ENCODE measurements at places on chromosomes 7 and 10.

DNA sequence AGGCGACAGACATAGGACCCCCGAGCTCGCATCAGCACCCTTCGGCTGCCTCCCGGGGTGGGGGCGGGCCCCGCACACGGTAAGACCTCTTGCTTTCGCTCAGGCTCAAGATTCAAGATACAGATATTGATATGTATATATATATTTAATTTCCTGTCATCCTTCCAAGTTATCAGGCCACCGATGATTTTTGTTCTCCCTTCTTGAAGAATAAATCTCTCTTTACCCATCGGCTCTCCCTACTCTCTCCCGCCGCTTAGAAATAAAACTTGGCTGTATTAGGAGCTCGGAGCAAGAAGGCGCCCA lies 603 bp downstream of the ADRA2A start:
- no peak for DNase-seq

GRCh38 chr7:73811760-73812168 lies 19.0 kb upstream of the CLDN4 start:
- peak; percentile 26 for DNase-seq

DNA sequence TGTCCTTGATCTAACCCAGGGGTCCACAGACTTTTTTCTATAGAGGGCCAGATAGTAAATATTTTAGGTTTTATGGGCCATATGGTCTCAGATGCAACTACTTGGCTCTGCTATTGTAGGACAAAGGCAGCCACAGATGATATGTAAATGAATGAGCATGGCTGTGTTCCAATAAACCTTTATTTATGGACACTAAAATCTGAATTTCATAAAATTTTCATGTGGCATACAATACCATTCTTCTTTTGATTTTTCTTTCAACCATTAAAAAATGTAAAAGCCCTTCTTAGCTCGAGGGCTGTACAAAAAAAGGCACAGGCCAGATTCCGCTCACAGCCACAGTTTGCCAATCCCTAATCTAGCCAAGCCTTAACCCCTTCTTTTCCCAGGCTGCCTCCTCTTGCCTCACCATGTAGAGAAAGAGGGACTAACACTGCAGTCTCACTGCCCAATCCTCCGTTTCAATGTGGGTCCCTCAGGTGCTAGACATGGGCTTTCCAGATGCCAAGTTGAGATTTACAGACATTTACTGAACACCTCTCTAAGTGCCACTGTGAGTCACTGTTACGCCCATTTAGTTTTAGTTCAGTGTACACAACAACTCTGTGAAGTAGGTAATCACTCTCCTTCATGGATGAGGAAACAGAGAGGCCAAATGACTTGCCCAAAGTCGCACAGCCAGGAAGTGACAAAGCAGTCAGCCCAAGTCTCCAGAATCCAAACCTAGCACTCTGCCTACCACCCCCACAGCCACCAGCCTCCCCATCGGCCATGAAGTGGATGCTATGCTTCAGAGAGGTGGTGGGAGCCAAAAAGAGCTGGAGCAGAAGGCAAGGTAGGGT lies 132.6 kb upstream of the PDLIM1 start:
- DNase-seq: no peak

DNA sequence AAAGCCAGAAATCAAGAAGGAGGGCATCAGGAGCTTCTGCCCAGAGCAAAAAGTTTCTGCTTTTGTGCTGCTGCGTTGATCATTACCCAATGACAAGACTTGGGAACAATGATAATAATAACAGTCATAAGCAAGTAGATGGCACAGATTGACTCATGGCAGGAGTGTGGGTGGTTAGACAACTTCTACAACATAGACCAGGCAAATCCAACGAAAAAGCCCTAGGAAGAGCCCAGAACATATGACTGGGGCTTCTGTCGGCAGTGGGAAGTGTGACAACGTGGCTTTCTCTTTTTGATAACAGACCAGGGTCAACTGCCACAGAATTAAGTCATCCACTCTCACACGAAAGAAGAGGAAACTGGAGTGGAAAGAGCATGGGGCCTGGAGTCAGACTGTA lies 85.4 kb upstream of the TRIL start:
- no peak for DNase-seq

GRCh38 chr7:41738336-41738735 lies 35.4 kb upstream of the INHBA start:
- DNase-seq: no peak

GRCh38 chr7:76359111-76359977 lies 553 bp upstream of the YWHAG start:
- DNase-seq: peak; percentile 87

- DNase-seq: no peak
These were observed 2.2 kb upstream of the HIP1 start for GRCh38 chr7:75740846-75741497.

- no peak for DNase-seq
These were observed 2.8 kb downstream of the CALHM3 start for GRCh38 chr10:103476046-103476768.

DNA sequence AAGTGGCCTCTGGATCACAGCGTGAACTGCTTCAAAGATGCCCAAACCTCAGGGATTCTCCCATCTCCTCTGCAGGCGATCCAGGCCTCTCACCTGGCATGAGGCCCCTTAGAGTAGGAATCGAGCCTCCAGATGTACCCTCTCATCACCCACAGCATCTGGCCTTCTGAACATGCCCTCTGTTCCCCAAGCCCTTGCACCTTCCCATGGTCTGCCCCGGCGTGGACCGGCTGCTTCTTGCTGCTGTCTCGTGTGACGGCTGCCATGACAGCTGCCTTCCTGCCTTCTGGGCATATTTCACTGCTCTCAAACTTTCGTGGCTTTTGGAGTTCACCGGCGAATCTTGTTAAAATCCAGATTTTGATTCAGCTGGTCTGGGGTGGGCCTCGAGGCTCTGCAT lies 157.2 kb upstream of the NPS start:
- DNase-seq: no peak

DNA sequence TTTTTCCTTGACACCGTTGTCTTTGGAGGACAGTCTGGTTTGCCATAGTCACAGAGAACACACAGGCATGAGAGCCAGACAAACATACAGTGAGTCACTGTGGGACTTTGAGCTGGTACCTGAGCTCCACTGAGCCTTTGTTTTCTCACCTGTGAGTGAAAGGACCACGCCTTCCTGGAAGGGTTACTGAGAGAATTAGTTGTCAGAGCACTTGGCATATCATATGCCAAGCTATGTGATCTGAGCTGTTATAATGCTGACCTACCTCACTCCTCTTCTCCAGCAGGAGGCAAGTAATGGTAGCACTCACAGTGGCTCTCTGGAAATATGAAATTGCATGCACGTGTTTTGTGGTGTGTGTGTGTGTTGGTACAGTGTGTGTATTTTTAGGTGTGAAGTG lies 59.7 kb downstream of the CXCL12 start:
- no peak for DNase-seq

- DNase-seq: no peak
These were observed 20.3 kb downstream of the NOD1 start for GRCh38 chr7:30458311-30458710.

GRCh38 chr7:85191383-85191782 lies 4.5 kb upstream of the SEMA3D start:
- no peak for DNase-seq

GRCh38 chr7:66921918-66922486 lies 977 bp downstream of the TMEM248 start:
- DNase-seq: peak; percentile 2

GRCh38 chr10:22899307-22899706 lies 28.5 kb upstream of the ARMC3 start:
- no peak for DNase-seq

GRCh38 chr7:80133361-80134114 lies 1.1 kb upstream of the GNAI1 start:
- no peak for DNase-seq

DNA sequence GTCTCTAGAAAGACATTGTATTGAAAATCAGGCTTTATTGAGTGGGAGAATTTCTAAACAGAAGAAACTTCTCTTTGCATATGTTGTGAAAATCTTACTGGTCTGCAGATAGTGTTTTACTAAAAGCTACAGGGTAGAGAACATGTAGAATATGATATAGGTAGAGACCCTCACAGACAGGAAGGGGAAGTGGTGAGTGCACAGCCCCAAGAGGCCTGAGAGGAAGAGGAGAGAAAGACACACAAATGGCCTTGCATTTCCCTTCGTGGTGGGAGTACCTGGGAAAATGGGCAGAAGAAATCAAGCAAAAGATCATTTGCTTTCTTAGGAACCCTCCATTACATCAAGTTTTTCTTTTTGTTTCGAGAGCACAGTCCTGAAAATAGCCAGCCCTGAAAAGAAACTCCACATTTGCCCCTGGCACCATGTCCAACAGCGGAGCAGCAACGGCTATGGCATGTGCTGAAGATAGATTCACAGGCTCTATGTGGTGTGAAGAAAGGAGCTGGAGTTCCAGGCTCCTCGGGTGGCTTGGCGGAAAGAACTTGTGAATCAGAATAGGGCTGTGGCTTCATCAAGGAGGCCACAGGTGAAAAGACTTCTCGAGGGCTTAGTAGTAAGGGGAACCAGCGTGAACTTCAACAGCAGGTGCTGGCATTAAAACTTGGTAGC lies 143.5 kb downstream of the CALCR start:
- no peak for DNase-seq

GRCh38 chr10:49370326-49371100 lies 25.4 kb downstream of the DRGX start:
- DNase-seq: no peak

GRCh38 chr10:16770670-16771069 lies 46.6 kb downstream of the RSU1 start:
- DNase-seq: no peak

DNA sequence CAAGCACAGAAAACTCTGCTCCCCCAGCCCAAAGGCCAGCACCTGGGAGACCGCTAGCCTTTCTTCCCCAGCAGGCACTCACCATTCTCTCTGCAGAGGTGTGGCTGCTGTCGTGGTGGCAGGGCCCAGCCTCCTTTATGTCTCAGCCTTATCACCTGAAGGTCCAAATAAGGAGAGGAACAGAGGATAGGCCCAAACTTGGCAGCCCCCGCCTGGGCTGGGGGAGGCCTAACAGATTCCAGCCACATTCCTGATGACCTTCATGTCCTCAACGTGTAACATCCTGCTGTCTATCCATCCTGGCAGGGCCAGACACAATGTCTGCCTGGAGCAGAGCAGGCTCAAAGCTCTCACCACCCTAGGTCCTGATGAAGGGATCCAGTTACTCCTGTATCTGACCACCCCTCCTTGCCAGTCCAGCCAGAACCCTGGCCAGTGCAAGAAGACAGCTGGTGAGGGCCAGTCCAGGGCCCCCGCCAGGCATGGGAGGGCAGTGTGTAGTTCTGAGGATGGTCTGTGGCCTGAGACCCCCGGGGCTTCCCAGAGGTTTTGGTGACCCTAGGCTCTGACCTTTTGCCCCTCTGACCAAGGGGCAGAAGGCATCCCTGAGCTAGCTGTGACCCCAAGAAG lies at the start of gene MYL7:
Gene MYL7, minus strand, starts transcription at position 112 of the 630 bp plus-strand sequence. Its CDS starts 27 bp downstream, at position 85.
- no peak for DNase-seq

DNA sequence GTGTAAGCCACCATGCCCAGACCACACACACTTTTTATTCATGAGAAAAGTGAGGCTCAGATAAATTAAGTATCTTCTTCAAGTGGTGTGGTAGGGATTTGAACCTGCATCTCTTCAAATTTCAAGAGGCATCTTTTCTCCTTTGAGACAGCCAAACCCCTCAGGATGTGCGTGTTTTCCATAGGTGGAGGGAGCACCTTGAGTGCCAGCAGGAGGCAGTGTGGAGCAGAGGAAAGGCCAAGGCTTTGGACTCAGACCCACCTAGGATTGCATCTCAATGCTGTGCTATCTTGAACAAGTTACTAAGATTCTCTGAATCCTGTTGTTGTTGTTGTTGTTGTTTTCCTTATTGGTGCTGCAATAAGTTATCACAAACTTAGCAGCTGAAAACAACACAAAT lies 40.2 kb upstream of the MYL10 start:
- no peak for DNase-seq

DNA sequence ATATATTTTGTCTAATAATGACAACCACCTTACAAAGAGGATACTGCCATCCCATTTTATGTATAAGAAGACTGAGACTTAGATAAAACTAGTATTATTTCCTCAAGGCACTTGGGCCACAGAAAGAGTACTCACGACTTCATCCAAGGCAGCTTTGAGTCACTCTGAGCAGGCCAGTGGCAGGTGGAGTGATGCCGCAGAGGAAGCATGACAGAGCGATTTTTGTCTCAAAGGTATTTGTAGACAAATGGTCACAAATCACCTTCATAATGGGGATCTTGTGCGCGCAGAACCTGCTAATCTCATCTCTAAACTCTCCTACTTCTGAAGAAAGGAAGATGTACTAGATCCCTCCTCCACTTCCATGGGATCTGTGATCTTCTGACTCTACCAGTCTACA lies 113.2 kb upstream of the NAMPT start:
- no peak for DNase-seq

DNA sequence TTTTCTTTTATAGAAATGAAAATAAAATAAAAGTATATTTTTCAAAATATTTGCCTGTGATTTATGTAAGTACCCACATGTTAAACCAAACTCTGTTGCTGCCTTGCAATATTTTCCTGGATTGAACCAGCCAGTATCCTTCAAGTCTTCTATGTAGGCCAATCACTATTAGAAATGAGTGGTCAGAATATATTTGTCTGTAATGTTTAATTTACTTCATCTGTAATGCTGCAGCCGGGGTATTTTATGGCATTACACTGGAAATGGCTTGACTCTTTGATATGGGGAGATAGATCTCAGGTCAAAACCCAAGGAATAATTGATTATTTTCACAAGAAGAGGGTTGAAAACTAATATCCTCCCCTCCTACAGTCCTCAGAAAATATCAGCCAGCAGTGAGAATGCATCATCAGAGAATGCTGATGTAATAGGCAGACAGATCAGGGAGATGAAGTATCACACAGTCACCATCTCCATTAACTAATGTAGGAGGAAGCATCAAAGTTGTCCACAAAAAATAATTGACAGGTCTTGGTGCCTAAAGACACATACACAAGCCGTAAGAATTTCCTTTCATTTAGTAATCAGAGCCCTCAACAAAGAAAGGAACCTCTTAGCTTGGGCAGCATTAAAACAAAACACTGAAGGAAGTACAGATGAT lies 82.5 kb downstream of the VWDE start:
- no peak for DNase-seq

- no peak for DNase-seq
These were observed 165.9 kb upstream of the SH2B2 start for GRCh38 chr7:102120666-102121195.

DNA sequence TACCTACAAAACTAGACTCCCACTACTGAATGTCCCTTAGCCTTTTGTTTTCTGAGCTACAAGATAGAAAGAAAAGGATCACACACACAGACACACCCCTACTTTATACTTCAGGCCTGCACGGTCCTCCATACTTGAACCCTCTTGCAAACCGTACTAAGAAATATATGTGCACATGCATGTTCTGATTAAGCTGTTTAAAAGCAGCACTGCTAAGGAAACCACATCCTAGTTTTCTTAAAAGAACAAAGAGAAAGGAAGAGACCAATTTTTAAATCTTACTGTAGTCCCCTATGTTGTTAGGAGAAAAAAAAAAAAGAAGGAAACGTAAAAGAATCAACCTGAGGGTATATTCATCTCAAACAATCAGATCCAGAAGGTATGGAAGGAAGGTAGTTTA lies 501.2 kb downstream of the PARD3 start:
- no peak for DNase-seq

- DNase-seq: no peak
These were observed 128.9 kb downstream of the MTPAP start for GRCh38 chr10:30219971-30220751.

GRCh38 chr7:49618028-49618427 lies 155.4 kb upstream of the VWC2 start:
- DNase-seq: no peak

Measured in activated T-cell treated with anti-CD3 and anti-CD28 coated beads for 4 hours (primary cell).